ENCODE measurements at places on chromosomes 7 and 10.

DNA sequence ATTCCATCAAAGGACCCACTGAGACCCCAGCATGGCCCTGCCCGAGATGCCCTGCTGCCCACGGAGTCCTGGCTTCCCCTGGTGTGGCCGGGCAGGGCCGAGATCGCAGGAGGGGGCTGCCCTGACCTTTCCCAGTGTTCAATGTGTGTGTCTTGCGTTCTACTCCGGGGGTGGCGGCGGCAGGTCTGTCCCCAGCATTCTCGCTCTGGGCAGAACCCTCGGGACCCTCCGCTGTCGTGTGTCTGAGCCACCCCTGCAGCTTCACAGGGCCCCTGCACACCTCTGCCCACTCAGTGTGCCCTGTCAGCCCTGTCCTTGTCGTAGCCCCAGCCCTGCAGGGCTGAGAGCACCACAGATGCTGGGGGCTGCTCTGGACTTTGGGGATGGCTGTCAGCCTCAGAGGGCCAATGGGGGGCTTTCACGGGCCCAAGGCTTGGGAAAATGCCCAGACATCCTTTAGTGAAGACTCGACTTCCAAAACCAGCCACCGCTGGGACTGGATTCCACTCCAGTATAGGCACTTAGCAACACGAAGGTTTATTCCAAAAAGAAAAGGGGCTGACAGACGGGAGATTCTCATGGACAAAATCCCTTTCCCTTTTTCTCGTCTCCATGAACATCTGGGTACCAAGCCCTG is 30.0 kb upstream of the KNDC1 start:
- no peak for DNase-seq

- DNase-seq, result no peak
These were observed 27.1 kb upstream of the NKX6-2 start for GRCh38 chr10:132813001-132813401.

DNA sequence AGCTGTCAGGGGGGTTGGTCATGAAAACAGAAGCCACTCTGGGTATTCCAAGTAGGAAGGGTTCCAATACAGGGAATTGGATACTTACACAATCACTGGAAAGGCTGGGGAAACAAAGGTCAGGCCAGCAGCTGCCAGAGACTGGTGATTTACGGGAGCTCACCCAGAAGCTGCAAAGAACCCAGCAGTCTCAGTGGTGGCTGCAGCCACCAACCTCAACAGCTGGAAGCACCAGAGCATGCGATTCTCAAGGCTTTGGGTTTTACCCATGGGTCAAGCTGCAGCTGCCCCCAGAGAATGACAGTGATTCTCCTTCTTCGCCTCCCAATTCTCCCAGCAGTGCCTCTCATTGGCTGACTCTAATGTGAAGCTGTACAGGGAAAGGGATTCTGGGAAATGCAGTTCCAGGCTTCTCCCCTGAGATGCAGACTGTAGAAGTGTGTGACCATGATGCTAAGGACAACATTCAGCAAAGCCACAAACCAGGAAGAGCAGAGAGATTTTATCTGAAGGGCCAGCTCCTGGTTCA is 107.2 kb upstream of the TCF7L2 start:
- DNase-seq, result no peak

GRCh38 chr10:119917777-119918176 is 25.2 kb downstream of the SEC23IP start:
- no peak for DNase-seq

Data from NCI-H524 (cell line).